A549 treated with Hydrocortisone at 1 μM for 4 hours (cell line): ENCODE measurements at places on chromosomes 13 and 19. TPM values are rescaled to one million over a fixed set of nuclear protein-coding genes. Genes with fewer than 3 reads are reported as not detected.

The BORCS8 gene
- 7.3 to 12.0 TPM (median 11.3 TPM) in 5 replicates for total RNA-seq

The SMIM7 gene
- total RNA-seq = 69.9 to 76.9 TPM (median 72.1 TPM) in 5 replicates

The TMEM238 gene
- total RNA-seq = 1.4 to 10.5 TPM (median 8.0 TPM) in 5 replicates

The METTL21C gene
- not detected in 5 replicates for total RNA-seq

The KCNN4 gene
- total RNA-seq = 42.2 to 55.5 TPM (median 53.1 TPM) in 5 replicates

The OR7D4 gene
- not detected in 5 replicates for total RNA-seq

The RFPL4AL1 gene
- total RNA-seq = 0.28 TPM in 1 of 5 replicates, not detected in the others

The CERS4 gene
- 2.6 to 3.8 TPM (median 2.7 TPM) in 5 replicates for total RNA-seq

The MEF2B gene
- total RNA-seq = 0.20 to 0.77 TPM (median 0.37 TPM) in 5 replicates

The DCLK1 gene
- 0.92 to 1.6 TPM (median 0.97 TPM) in 5 replicates for total RNA-seq

The NLRP13 gene
- not detected in 5 replicates for total RNA-seq

The CGB8 gene
- total RNA-seq = 1.4 to 3.7 TPM (median 2.8 TPM) in 5 replicates

The ZNF331 gene
- 11.3 to 12.7 TPM (median 11.5 TPM) in 5 replicates for total RNA-seq

The RELB gene
- 21.3 to 43.3 TPM (median 38.2 TPM) in 5 replicates for total RNA-seq

The ARL11 gene
- not detected in 5 replicates for total RNA-seq

The AMER2 gene
- total RNA-seq = not detected in 5 replicates

The RAB4B gene
- total RNA-seq = 14.0 to 20.1 TPM (median 17.1 TPM) in 5 replicates

The TEX101 gene
- total RNA-seq = not detected in 5 replicates

The TMEM150B gene
- 0.20 TPM in 1 of 5 replicates, not detected in the others for total RNA-seq

The OR7D2 gene
- not detected in 5 replicates for total RNA-seq

The ZNF573 gene
- 1.6 to 3.7 TPM (median 2.2 TPM) in 5 replicates for total RNA-seq

The TMIGD2 gene
- total RNA-seq = not detected in 5 replicates

The PODNL1 gene
- 0.86 to 1.7 TPM (median 1.1 TPM) in 5 replicates for total RNA-seq

The GPR12 gene
- not detected in 5 replicates for total RNA-seq

The SIGLEC5 gene
- total RNA-seq = not detected in 5 replicates

The FIZ1 gene
- 18.6 to 24.5 TPM (median 24.2 TPM) in 5 replicates for total RNA-seq

The CYP2A6 gene
- total RNA-seq = 0.08 TPM in 1 of 5 replicates, not detected in the others

The OR7G1 gene
- total RNA-seq = not detected in 5 replicates

The ZNF681 gene
- 0.01 TPM in 1 of 5 replicates, not detected in the others for total RNA-seq

The SMIM24 gene
- 0.80 to 1.4 TPM (median 0.90 TPM) in 5 replicates for total RNA-seq

The GJB6 gene
- 0.06 TPM in 1 of 5 replicates, not detected in the others for total RNA-seq

The ZNF723 gene
- not detected in 5 replicates for total RNA-seq

The MAST1 gene
- 1.3 to 2.1 TPM (median 1.8 TPM) in 5 replicates for total RNA-seq

The ZNF99 gene
- total RNA-seq = not detected in 5 replicates

The DLL3 gene
- 5.9 to 11.4 TPM (median 10.6 TPM) in 5 replicates for total RNA-seq

The RGL3 gene
- 0.92 to 1.8 TPM (median 1.3 TPM) in 5 replicates for total RNA-seq

The ZNF557 gene
- total RNA-seq = 2.3 to 2.9 TPM (median 2.8 TPM) in 5 replicates

The BRME1 gene
- 0.26 to 1.0 TPM (median 0.46 TPM) in 5 replicates for total RNA-seq

The ZNF730 gene
- total RNA-seq = not detected in 5 replicates

The ZNF583 gene
- total RNA-seq = 2.1 to 2.8 TPM (median 2.2 TPM) in 5 replicates

The TGFBR3L gene
- 1.0 to 2.4 TPM (median 1.6 TPM) in 5 replicates for total RNA-seq

The PSG7 gene
- total RNA-seq = 0.10 TPM in 1 of 5 replicates, not detected in the others

The NEK5 gene
- total RNA-seq = 0.03 to 0.09 TPM (median 0.06 TPM) in 5 replicates

The KLF5 gene
- total RNA-seq = 34.9 to 52.4 TPM (median 49.3 TPM) in 5 replicates

The SLC25A15 gene
- 14.6 to 22.5 TPM (median 17.7 TPM) in 5 replicates for total RNA-seq

The SRRM5 gene
- total RNA-seq = 0.71 to 0.94 TPM (median 0.84 TPM) in 5 replicates

The ATP4B gene
- total RNA-seq = not detected in 5 replicates

The CLEC17A gene
- total RNA-seq = not detected in 5 replicates

The MBD3L3 gene
- total RNA-seq = 0.12 TPM in 1 of 5 replicates, not detected in the others
